ENCODE measurements at places on chromosomes 3 and 15. TPM values are rescaled to one million over a fixed set of nuclear protein-coding genes. Genes with fewer than 3 reads are reported as not detected.

GRCh38 chr15:41817327-41817726 lies 10.6 kb upstream of the JMJD7 start:
- DNase-seq: no peak

GRCh38 chr3:186432189-186432588 lies 70.2 kb upstream of the DGKG start:
- DNase-seq: no peak

DNA sequence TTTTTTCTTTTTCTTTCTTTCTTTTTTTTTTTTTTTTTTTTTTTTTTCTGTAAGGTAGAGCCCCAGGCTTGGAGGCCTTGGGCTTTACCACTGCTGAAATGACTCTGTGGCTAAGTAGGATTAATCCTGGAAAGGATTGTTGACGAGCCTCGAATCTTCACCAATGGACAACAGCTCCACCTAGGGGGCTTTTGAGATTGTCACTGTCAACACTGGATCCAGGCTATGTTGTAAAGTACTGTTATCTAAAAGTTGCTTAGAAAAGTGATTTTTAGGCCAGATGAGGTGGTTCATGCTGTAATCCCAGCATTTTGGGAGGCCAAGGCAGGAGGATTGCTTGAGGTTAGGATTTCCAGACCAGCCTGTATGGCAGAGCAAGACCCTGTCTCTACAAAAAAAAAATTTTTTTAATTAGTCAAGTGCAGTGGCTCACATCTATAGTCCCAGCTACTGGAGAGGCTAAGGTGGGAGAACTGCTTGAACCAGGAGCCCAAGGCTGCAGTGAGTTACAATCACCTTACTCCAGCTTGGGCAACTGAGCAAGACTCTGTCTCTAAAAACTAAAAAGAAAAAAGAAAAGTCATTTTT lies 41.6 kb downstream of the KLHL18 start:
- DNase-seq: peak; percentile 36

DNA sequence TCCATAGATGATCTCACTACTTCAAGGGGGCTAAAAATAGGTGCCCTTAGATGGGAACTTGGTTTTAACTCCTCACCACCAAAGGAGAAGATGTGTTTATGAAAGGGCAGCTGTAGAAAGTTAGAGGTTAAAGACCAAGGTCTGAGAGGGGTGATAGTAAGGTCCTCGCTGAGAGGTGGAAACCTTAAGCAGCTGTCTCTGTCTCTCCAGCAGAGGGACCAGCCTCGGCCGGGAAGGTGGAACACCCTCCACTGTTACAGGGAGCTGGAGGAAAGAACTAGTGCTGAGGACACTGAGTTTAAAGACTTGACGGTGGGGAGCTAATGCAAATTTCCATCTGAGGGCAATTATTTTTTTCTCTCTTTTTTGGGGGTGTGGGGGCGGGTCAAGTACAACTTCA lies 8.9 kb upstream of the RLBP1 start:
- DNase-seq: no peak

DNA sequence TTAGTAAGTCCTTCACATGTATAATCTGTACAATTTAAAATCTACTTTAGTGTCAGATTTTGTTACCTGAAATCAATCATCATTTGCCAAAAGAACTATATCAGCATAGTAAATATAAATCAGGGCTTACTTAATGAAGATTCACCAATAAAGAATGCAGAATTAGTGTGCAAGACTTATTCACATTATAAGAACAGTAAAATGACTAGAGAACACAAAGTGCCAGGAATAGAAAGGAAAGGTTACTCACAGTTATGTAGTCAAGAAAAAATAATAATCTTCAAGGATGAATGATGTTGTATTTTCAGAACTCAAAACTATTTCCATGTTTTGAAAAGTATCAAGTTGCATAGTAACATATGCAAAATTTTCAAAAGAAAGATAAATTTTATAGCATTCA lies 891.9 kb downstream of the ROBO1 start:
- DNase-seq: no peak

DNA sequence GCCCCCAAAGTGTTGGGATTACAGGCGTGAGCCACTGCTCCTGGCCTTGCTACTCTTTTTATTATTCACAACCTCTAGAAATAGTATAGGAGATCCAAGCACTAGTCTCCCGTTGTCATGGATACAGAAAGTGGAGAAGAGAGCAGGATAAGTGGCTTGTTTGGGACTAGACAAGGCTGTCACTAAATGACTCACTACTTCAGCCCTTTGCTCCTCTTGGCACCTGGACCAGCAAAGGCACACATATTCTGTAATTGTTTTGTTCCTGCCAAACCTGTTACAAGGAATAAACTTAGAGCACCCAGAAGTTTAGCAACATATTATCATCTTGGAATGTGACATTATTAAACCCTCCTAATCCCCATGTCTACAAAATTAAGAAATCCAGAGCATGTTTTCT lies 427.2 kb upstream of the THBS1 start:
- no peak for DNase-seq

- DNase-seq: no peak
Observed at GRCh38 chr3:68007621-68008226, 353.3 kb upstream of the SUCLG2 start.

DNA sequence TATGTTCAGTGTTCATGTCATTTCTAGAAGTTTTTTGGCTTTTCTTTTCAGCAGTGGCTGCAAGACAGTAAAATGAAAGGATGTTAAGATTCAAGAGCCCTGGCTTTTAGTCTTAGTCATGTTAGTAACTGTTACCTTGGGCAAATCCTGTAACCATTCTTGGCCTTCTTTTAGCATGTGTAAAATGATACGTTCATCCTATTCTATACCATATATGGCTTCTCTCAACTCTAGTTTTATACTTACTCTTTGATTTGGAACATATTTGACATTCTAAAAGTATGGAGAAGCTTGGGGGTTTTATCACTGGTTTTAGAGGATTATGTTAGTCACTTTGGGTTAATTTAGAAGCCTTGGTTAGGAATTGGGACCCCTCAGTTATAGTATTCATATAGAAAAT lies 20.1 kb downstream of the GTF2E1 start:
- DNase-seq: no peak

DNA sequence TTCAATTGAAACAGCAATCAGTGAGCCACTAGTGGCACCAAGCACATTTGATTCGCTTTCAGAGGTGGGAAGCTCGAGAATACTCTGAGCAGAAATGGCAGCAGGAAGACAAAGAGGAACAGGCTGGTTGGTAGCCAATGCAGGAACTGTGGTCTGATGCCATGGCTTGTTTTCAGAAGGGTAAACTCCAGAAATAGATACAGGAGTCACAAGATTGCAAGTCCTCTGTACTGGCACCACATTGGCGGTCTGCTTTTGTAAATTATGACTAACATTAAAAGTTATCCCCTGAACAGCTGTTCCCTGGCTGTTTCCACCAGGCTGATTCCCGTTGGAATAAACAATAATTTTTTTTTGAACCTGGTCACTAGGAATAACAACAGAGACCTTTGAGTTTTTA lies 35.5 kb downstream of the USF3 start:
- no peak for DNase-seq

GRCh38 chr3:161927131-161927530 lies 430.5 kb downstream of the OTOL1 start:
- no peak for DNase-seq

DNA sequence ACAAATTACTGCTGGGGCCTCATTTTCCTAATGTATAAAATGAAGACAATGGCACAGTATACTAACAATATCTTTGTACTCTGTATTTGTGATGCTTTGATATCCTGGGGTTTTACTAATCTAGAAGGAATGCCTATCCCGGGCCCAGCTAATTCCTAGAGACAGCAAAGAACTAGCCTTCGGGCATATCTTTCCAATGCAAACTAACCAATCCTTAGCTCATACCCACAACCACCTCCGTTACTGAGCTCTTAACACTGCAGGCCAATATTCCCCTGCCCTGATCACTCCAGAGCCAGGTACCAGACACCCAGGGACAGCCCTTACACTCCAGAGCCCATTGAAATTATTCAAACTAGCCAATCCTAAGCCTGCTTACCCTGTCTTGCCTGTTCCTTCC lies 309.0 kb downstream of the ULK4 start:
- DNase-seq: no peak

DNA sequence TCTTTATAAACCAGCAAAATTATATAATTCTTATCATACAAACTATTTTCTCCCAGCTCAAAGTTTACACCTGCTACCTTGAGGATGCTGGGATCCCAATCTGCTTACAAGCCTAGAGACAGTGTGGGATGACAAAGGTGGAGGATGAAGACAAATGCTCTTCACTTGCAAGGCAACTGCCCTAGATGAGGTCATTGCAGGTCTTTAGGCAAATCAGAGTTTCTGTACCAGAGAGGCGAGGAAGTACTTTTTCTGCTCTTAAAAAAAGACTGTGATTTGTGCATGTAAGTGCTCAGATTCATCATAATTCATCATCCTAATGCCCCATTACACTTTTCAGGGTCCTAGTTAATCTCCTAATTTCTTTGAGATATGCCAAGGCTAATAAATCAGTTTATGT lies 376.1 kb downstream of the ZPLD1 start:
- no peak for DNase-seq

GRCh38 chr15:41263891-41264351 lies 32.9 kb downstream of the CHP1 start:
- DNase-seq: no peak

GRCh38 chr3:123914829-123915228 lies 30.7 kb upstream of the MYLK start:
- DNase-seq: no peak

GRCh38 chr3:54053211-54053610 lies 69.1 kb upstream of the CACNA2D3 start:
- no peak for DNase-seq

Gene P2RY13
- not detected for total RNA-seq

Gene CHRM5
- not detected for total RNA-seq

Gene HESX1
- 0.43 TPM for total RNA-seq

Gene CGNL1
- total RNA-seq: not detected

Gene SKOR1
- 0.09 TPM for total RNA-seq
